ENCODE measurements at places on chromosomes 1 and 21. TPM values are rescaled to one million over a fixed set of nuclear protein-coding genes. Genes with fewer than 3 reads are reported as not detected.

The SLC6A17 gene
- total RNA-seq = 46.1 TPM

The VWA5B1 gene
- total RNA-seq = not detected

The CXADR gene
- total RNA-seq = 19.4 TPM

The HES3 gene
- not detected for total RNA-seq

The DENND1B gene
- 7.5 TPM for total RNA-seq

The IGSF5 gene
- total RNA-seq = 2.5 TPM

The NEGR1 gene
- total RNA-seq = 2.9 TPM

The CHD1L gene
- total RNA-seq = 88.2 TPM

The C1orf94 gene
- total RNA-seq = not detected

The FNDC7 gene
- 0.15 TPM for total RNA-seq

The PADI4 gene
- total RNA-seq = not detected

The MSH4 gene
- total RNA-seq = 0.44 TPM

The IFI44L gene
- total RNA-seq = 0.59 TPM

The RGS5 gene
- total RNA-seq = 581 TPM

The CFHR1 gene
- 0.49 TPM for total RNA-seq

The DPT gene
- not detected for total RNA-seq

The PPOX gene
- total RNA-seq = 39.0 TPM

The NOTCH2 gene
- 29.7 TPM for total RNA-seq

Data from endothelial cell (in vitro differentiated cells).